ENCODE measurements at places on chromosomes 16 and 17.

DNA sequence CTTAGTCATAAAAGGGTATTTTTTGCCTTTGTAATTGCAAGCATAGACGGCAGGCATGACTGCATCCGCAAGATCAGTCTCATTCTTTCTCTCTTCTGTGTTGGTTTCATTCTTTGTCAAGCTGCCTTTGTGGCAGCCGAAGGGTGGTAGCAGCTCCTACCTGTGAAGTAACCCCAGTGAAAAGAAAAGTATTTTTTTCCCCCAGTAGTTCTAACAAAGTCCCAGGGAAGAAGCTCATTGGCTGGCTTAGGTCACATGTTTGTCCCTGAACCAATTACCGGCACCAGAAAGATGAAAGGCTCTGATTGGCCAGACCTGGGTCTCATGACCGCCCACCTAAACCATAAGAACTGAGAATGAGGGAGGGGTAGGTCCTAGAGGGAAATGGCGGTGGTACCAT lies 110.7 kb downstream of the RAP1GAP2 start:
- no peak for DNase-seq

DNA sequence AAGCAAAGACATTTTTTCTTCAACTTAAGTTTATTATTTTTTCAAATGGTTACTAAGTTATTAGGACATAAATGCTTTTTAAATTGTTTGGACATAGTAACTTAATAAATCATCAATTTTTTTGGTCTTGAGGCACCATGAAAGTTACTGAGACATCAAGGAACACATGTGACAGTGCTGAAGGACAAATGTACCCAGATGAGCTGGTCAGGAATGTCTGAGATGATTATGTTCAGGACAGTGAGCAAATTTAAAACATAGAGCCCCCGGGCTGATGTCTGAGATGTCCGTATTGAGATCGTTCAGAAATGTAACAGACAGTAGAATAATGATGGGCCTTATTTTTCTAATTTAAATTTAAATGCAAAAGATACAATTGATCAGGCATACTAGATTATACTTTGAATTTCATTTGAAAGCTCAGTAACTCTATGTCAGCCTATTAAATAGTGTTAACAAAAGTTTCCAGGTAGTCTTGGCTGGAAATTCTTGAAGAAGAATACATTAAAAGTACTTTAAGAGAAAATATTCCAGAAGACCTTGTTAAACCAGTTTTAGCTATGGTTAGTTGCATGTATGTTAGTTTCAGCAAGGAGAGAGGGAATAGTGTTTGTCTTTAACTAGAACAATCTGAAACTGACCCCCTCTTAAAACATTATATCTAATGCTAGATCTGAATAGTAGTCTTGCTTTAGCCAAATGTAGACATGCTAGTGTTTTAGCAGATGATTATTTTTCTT lies 36.4 kb downstream of the SEC14L1 start:
- no peak for DNase-seq

DNA sequence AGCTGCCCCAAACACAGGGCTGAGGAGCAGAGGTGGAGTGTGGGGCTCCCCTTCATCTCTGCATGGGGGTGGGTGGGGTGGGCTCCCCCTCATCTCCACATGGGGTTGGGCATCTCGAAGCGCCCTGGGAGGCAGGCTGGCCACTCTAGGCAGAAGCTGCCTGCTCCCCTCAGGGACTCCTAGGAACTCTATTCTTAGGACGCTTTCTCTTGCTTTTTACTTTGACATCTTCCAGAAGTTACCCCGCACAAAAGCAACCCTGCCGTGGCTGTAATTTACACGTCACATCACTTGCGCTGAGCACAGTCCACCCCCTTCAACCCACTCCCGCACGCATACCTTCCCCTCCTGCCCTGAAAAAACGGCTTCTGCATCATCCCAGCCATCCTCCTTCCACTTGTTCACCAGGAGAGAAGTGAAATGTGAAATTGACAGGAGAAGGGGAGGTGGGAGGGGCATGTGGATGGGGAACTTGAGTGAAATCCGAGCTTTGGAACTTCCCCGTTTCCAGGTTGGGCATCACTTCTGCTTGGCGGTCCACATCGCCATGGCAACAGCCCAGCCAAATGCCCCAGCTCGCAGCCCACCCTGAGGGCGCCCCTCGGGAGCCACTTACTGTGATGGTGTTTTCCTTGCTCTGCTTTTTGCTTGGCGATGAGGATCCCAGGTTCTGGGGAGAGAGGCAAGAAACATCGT lies 53.7 kb upstream of the RCVRN start:
- DNase-seq: no peak

DNA sequence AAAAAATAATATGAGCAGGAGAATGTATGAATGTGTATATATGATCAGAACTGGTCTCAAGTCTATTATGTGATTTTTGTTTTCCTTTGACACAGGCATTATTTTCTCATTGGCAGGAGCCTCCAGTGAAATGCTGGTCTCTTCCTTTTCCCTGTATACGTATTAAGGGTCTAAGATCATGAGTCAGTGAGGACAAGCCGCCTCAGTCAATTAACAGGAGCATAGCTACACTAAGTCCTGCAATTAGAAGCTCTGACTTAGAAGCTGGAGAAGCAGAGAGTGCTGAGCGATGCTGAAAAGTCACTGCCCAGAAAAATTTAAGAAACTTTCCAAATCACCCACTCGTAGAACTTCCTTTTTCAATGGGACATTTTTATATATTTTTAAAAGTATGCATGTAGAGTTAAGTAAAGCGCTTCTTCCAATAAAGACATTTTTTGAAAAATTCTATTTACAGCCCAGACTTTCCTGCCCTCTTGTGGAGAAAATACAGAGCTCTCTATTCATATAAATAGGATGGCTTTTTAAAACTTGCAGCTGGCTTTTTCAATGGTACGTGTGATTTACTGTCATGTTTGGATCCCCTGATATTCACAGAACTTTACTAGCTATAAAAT lies 70.2 kb upstream of the PSMD7 start:
- no peak for DNase-seq

GRCh38 chr16:56277075-56277474 lies 85.8 kb downstream of the GNAO1 start:
- DNase-seq: no peak

- no peak for DNase-seq
Observed at GRCh38 chr17:41434415-41434814, 6.4 kb downstream of the KRT38 start.

- no peak for DNase-seq
Observed at GRCh38 chr17:57508671-57509070, 236.4 kb downstream of the CCDC182 start.

- DNase-seq: no peak
Observed at GRCh38 chr16:1548233-1548632, 14.8 kb downstream of the TMEM204 start.

DNA sequence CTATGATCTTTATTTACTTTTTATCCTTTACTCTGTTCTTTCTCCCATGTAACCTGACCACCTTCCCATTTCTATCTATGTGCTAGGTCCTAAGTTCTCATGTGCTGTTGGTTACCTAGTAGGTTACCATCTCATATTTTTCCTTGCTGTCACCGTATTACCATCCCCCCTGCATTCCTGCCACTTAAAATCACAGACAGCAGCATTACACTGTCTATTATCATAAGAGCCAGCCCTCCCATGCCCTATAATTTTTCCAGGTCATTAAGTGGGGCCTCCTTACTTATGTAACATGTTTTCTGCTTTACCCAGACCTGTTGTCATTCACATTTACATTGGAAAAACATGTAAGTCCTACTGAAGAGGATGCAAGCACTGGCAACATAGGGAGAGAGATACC lies 202.9 kb downstream of the HS3ST3A1 start:
- no peak for DNase-seq

GRCh38 chr17:46800573-46800972 lies 17.9 kb downstream of the WNT3 start:
- DNase-seq: no peak

GRCh38 chr16:5041600-5042133 lies 7.9 kb upstream of the NAGPA start:
- no peak for DNase-seq

GRCh38 chr16:28548306-28548802 lies 5.4 kb upstream of the SGF29 start:
- DNase-seq: no peak

GRCh38 chr17:74776990-74777389 lies 845 bp upstream of the NAT9 start:
- no peak for DNase-seq

GRCh38 chr17:77501751-77502625 lies 361.2 kb downstream of the SEC14L1 start:
- DNase-seq: no peak

DNA sequence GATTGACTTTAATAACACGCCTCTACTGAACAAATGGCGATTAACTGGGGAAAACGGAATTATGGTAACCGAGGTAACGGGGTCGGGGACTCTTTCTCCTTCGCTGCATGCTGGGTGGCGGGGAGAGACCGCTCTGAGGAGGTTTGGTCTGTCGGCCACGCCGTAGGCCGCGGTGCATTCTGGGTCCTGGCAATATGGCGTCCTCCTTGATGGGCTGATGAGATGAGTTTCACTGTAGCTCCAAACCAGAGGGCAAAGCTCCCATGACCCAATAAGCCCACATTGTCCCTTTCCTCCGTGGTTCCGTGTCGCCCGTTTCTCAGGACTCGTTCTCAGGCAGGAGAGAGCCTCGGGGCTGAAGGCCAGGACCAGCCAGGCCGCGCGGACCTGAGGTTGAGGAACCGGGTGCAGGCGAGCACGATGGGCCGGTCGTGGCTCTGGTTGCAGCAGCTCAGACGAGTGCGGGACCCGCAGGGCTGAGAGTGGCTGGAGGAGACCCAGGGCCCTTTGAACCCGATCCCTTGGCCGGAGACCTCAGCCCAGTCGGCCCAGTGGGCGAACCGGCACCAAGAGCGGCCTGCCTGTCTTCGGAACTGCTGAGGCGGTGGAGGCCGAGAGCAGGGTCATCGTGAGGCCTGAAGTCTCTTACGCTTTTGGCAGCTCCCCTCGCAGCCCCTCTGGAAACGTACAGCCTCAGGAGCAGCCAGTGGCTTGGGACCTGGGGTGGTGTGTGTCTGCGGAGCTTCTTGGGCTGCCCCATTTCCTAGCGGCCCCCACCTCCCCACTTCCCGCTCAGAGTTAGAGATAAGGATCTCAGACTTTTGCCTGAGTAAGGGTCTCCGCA lies at the start of gene RPTOR:
Gene RPTOR, plus strand, starts transcription at position 184 of the 844 bp plus-strand sequence. CDS start 792 bp downstream, outside the sequence.
- peak; percentile 83 for DNase-seq

GRCh38 chr16:57601801-57602478 lies 26.5 kb upstream of the ADGRG1 start:
- no peak for DNase-seq

GRCh38 chr16:70657956-70658355 lies 11.6 kb downstream of the IL34 start:
- no peak for DNase-seq

- no peak for DNase-seq
Observed at GRCh38 chr16:57385083-57385482, 12.8 kb downstream of the CX3CL1 start.

GRCh38 chr17:4033751-4034251 lies 69.6 kb upstream of the ATP2A3 start:
- no peak for DNase-seq

GRCh38 chr16:51763072-51763661 lies 612.1 kb upstream of the SALL1 start:
- no peak for DNase-seq

- no peak for DNase-seq
Observed at GRCh38 chr16:1119766-1120576, 23.9 kb upstream of the C1QTNF8 start.

GRCh38 chr16:68948230-68948910 lies 105.0 kb downstream of the TANGO6 start:
- no peak for DNase-seq

DNA sequence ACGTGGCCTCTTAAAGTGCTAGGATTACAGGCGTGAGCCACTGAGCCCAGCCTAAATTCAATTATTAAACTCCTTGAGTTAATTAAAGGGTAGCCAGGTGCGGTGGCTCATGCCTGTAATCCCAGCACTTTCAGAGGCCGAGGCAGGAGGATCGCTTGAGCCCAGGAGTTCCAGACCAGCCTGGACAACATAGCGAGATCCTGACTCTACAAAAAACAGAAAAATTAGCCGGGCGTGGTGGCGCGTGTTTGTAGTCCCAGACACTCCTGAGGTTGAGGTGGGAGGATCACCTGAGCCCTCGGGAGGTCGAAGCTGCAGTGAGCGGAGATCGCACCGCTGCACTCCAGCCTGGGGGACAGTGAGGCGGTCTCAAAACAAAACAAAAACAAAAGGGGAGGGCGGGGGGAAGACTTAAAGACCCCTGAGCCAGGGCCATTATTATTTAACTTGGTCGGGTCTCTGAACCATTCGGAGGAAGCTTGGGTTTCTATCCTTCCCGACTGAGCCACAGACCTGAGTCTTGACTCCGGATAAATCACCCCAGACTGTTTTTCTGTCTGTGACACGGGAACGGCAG lies 19.5 kb downstream of the BCL7C start:
- DNase-seq: no peak

- DNase-seq: no peak
Observed at GRCh38 chr17:43324205-43324893, 74.4 kb upstream of the ARL4D start.

GRCh38 chr16:72455743-72456659 lies 284.0 kb upstream of the PMFBP1 start:
- DNase-seq: no peak

DNA sequence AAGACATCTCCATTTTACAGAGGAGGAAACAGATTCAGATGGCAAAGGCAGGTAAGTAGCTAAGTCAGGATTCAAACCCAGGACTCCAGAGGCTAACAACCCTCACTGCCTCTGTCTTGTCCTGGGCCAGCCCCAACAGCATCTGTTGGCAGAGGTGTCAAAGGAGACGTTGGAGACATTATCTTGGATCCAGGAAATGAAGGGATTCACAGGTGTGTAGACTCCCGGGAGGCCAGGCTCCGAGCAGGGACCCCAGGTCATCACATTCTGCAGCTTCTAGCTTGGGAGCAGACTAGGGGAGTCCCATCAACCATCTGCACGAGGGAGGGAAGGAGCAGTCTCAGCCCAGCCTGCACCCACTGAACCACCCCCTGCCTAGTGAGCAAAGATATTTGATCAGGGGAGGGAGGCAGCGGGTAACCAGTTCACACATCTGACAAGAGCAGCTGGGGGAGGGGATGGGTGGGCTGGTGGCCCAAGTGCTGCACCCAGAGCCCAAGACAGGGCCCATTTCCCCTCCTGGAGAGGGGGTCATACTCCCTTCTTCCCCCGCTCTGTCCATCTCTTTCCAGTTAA lies 1.0 kb upstream of the B9D1 start:
- DNase-seq: no peak

DNA sequence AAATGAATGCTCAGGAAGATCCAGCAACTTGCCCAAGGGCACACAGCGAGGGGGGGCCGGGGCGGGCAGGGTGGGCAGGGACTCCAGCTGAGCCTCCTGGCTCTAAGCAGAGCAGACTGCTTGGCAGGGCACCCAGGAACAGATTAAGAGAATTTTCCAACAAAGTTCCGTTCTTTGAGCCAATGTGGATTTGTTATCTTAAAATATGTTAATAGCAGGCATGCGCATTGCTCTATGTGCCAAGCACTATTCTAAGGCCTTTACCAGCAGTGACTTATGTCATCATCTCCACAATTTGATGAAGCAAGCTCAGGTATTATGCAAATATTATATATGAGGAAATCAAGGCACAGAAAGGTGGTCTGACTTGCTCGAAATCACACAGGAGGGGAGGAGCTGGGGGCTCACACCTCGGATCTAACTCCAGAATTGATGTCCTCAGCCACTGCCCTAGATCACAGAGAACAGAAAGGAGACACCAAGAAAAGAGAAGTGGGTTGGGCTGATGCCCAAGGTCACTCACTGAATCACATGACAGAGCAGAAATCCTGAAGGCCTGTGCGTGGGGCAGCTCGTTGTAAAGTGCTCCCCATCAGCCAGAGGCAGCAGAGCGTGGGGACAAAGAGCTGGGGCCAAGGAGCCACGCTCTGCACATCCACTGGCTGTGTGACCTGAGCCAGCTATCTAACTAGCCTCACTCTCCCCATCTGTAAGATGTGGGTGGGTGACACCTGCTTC lies 23.2 kb upstream of the MEAK7 start:
- no peak for DNase-seq
